ENCODE measurements at places on chromosomes 3 and 15. TPM values are rescaled to one million over a fixed set of nuclear protein-coding genes. Genes with fewer than 3 reads are reported as not detected.

- no peak for DNase-seq
These were observed 30.9 kb downstream of the GOLM2 start for GRCh38 chr15:44319385-44319784.

DNA sequence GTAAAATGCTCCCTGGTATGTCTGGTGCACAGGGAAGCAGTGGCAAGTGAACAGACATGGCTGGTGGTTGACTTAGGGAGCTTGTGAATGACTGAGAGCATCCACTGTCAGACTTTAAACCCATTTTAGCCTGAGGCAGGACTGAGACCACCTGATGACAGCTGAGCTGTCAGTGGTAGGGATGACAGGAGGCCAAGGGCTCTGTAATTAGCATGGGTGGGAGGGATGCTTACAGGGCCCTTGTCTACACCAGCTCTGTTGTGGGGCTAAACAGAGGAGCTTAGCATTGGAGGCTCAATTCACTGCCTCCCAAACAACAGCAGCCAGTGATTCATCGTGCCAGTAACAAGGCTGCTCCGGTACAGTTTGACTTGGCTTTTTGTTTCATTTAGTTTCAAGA is 169.4 kb downstream of the CHST2 start:
- no peak for DNase-seq

Gene PLXNB1
- 2.5 TPM for polyA plus RNA-seq

Gene PAQR5
- polyA plus RNA-seq, result 0.21 TPM

Gene AGBL1
- polyA plus RNA-seq, result 1.9 TPM

Gene CPA3
- polyA plus RNA-seq, result 0.68 TPM

DNA sequence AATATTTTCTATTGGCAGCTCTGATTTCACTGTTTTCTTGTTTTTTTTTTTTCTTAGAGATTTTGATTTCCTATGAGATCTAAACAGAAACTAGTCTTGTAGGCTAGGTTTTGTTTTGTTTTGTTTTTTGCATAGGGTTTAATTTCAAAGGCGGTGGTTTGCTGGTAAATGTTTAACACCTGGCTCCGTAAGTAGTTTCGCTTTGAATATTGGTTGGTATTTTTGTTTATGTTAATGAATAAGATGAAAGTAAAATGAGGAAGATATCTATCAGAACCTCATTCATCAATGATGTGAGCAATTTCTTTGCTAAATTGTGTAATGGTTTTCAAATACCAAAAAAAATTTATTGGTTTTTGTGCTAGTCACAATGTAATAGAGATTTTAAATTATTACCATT is 39.7 kb upstream of the TM4SF1 start:
- no peak for DNase-seq

Gene ATP10A
- 0.14 TPM for polyA plus RNA-seq

DNA sequence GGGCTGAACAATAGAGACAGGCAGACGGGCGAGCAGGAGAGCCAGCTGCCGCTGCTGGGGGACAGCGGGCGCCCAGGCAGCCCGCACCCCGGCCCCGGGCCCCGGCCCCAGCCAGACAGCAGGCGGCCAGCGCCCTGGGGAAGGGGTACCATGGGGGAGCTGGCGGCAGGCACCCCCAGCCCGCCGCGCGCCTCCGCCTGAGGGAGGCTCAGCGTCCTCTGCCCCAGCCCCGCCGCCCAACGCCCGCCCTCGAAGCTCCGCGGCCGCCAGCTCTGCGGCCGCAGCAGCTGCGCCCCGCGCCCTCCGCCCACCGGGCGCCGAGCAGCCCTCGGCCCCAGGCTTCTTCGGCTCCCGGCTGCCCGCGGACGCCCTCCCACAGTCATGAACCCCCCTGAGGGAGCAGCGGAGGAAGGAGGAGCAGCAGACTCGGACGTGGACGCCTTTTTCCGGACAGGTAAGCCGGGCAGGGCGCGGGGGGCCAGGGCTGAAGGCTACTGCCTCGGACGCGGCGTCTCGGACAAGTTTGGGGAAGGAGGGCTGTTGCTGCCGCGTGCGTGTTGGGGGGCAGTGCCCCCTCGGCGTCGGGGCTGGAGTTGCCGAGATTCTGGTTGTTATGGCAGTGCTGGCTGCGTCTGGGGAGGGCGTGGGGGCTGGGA is 41.6 kb upstream of the ROPN1 start:
- DNase-seq, result peak; percentile 54

GRCh38 chr3:58351920-58352319 is 19.2 kb downstream of the PXK start:
- DNase-seq, result no peak

Gene SH3GL3
- not detected for polyA plus RNA-seq

- peak; percentile 21 for DNase-seq
These were observed 11.3 kb downstream of the RYR3 start for GRCh38 chr15:33322091-33322490.

DNA sequence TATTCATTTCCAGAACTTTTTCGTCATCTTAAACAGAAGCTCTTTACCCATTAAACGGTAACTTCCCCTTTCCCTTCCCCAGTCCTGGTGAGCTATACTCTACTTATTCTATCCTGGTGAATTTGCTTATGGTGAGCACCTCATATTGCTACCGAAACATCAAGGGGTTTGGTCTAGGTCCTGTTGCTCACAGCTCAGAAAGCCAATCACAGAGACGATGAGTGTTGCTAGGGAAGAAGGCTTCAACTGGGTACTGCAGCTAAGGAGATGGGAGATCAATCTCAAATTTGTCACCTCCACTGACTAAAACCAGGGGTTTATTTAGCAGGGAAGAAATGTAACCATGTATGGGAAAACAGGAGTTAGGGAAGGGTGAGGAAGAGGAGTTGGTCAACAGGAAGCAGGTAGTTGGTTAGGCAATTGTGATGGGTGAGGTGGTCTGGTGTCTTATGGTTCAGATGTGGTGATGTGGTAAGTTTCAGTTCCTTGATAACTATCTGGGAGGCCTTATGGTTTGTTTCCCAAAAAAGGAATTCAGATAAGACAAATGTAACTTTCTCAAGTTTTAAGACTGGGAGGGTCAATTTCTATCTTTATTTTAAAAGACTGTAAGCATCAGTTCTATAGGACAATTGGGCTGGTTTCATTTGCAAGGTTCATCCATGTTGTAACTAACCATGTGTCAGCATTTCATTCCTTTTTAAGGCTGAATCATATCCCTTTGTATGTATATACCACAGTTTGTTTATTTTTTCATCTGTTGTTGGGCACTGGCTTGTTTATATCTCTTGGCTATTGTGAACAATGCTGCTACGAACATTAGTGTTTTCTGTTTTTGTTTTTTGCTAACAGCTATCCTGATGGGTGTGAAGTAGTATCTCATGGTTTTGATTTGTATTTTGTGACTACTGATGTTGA is 24.3 kb downstream of the ARHGAP11B start:
- DNase-seq, result no peak

GRCh38 chr3:21310161-21310560 is 440.8 kb downstream of the ZNF385D start:
- DNase-seq, result no peak

Gene SLC6A11
- polyA plus RNA-seq, result 0.06 TPM

DNA sequence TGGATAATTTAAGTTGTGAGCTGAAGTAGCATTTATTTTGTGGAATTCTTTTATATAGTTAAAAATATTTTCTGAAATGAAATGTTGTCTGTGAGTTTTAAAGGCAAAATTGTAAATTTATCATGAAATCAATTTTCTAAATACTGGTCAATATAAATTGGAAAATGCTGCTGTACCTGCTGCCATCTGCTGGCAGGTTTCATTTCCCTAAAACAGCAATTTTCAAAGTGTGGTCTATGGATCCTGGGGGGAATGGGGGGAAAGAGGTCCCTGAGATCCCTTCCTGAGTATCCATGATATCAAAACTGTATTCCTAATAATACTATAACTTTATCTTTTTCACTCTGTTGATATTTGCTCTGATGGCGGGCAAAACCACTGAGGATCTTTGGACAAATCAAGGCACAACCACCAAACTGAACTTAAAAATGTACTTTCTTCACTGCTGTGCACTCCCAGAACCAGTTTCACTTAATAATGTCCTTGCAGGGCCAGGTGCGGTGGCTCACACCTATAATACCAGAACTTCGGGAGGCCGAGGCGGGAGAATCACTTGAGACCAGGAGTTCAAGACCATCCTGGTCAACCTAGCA is 17.2 kb upstream of the CCR4 start:
- DNase-seq, result no peak

Gene CORO2B
- polyA plus RNA-seq, result 1.1 TPM

- DNase-seq, result no peak
These were observed 22.3 kb upstream of the CDCP1 start for GRCh38 chr3:45168451-45168850.

- DNase-seq, result no peak
These were observed 409.9 kb downstream of the FHIT start for GRCh38 chr3:60841355-60841754.

GRCh38 chr15:64246364-64247189 is 83.8 kb upstream of the PPIB start:
- DNase-seq, result no peak

Gene GHSR
- polyA plus RNA-seq, result not detected

DNA sequence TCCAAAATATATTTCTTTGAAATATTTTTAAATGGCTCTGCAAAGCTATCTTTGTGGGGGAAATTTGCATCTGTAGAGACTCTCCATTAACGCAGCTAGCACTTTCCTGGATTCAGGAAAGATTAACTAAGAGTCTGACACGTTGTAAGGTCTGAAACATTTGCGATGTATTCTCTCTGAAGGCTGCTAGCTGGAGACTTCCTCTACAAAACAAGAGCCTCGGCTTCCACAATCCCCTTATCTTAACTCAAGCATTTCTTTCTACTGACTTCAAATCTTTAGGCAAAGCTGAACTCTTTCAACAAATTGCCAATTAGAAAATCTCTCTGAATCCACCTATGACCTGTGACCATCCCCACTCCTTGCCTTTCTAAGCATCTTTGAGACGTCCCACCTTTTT is 250.5 kb downstream of the KLF13 start:
- no peak for DNase-seq

DNA sequence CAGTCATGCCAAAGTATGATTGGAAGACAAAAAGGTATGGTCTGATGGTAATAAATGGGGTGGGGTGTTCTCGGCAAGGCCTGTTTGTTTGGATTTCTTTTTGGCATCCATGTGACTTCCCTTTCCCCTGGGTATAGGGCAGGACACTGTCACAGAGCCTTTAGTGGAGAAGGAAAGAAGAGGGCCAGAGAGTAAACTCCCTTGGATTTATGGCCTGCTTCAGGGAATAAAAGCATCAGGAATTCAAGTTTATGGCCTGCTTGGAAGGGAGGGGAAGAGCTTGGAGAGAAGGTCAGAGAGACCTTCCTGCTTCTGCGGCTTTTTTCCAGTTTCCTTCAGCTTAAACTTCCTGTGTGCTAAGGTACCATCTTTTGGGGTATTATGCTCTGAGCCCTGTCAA is 179.4 kb upstream of the ADAMTS9 start:
- no peak for DNase-seq

DNA sequence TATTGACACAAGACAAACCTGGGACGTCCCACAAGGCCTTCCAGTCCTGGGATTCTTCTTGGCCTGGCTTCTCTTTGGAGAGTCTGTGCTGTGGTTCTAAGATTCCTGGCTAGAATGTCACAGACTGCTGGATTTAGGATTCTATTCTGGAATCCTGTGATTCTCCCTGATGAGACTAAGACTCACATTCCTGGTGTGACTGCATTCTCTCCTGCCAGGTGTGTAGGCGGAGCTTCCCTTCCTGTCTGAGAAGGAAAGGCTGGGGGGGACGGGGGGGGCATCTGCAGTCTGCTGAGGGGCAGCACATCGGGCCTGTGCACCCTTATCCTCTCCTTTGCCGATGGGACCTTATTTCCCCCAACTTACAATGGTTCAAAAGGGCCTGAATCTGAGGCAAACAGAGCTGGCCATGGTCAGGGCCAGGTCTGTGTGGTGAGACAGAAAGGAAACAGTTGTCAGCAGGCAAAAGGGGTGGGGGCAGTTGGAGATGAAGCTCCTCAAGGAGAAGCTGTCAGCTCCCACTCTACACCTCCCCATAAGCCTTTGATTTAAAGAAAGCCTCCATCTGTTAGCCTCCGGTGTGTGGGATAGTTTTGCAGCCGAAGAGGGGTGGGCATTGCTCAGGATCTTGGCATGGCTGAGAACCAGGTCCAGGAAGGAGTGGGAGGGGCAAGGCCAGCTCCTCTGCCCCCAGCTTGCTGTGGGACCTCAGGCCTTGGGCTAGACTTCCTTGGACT is 30.9 kb downstream of the VIPR1 start:
- DNase-seq, result no peak

DNA sequence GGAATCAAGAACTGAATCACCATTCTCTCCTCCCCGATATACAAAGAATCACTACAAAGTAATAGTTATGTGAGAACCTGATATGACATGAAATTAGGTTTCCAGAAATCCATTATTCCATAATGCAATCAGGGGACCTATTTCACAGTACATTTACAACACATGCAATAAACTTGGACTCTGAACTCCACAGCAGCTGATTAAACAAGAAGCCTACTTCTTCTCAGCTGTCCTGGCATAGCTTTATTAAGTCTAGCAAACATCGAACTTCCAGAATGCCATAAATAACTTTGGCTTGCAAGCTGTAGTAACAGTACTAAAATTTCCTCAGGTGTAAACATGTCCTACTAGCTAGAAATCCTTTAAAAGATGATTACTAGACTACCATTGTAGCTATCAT is 17.8 kb downstream of the PDCD10 start:
- DNase-seq, result no peak

GRCh38 chr3:129366312-129366831 is 62.1 kb downstream of the EFCAB12 start:
- no peak for DNase-seq

Gene MRPL46
- 207 TPM for polyA plus RNA-seq

Gene MGLL
- polyA plus RNA-seq, result 64.9 TPM

GRCh38 chr15:47477341-47477740 is 240.0 kb upstream of the SEMA6D start:
- DNase-seq, result no peak

Gene CSPG5
- polyA plus RNA-seq, result not detected

- DNase-seq, result no peak
These were observed 80.4 kb upstream of the TMEM158 start for GRCh38 chr3:45306406-45307008.

DNA sequence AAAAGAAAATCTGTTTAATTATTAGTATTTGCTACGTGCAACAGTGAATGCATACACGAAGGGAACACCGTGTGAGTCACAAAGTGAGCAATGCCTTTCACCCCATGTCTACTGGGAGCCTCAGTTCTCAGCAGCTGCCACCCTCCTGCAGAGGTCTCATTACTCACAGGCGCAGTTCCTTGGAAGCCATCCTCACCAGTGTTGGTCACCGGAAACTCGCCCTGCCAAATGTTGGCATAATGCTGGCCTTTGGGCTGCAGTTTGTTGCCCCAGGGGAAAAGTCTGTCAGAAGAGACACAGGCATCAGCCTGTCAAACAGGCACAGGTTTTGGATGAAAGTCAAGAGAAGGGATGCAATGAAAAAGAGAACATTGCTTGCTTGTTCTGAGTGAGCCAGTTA is 50.1 kb downstream of the SUMF1 start:
- peak; percentile 86 for DNase-seq

DNA sequence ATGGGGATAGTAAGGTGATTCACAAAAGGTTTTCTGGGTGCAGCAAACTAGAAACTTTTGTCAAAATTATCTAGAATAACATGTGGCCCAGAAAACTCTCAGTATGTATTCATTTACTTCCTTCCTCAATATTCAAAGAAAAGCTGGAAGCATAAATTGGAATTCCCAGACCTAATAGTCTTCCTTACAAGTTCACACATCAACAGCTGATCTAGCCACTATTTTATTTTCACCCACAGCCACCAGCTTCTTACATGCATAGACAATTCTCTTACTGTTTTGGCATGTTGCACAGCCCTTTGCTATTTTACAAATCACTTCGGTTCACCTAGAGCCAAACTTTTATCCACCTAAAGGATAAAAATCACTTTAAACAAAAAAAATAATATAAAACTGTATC is 647.8 kb upstream of the CCDC54 start:
- no peak for DNase-seq
